ENCODE measurements at places on chromosomes 2 and 18.

- peak; percentile 30 for DNase-seq
These were observed 46.9 kb upstream of the GREB1L start for GRCh38 chr18:21194871-21195771.

GRCh38 chr2:221716426-221717303 lies 144.6 kb upstream of the EPHA4 start:
- peak; percentile 72 for DNase-seq

GRCh38 chr2:133690780-133691179 lies 122.5 kb upstream of the NCKAP5 start:
- DNase-seq: no peak

GRCh38 chr2:65727816-65728215 lies 295.4 kb upstream of the SPRED2 start:
- no peak for DNase-seq

DNA sequence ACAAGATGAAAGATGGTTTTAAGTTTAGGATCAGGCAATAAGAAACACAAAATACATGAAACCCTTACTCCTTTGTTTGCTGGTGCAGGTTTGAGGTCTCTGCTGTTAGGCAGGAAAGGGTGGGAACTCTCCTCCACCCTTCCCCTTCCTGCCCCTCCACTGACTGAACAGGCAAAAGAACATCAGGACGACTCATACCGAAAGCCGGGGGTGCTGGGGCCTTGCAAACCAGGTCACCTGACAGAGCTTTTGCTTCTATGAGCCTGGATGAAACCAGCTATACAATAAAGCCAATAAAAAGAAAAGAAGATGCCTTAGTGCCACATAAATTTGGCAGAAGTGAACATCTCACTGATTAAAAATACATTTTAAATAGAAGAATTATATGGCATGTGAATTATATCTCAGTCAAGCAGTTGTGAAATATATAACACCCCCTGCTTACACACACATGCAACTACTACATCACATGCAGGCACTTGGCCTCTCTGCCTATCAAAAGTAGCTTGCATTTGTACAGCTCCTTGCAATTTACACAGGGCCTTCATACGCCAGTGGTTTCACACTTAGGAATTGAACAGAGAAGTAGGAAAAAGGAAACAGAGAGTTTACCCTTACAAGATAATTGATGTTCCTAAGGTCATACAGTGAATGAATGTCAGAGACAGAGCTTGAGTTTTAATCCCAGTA lies 215.1 kb upstream of the TRIB2 start:
- DNase-seq: no peak

DNA sequence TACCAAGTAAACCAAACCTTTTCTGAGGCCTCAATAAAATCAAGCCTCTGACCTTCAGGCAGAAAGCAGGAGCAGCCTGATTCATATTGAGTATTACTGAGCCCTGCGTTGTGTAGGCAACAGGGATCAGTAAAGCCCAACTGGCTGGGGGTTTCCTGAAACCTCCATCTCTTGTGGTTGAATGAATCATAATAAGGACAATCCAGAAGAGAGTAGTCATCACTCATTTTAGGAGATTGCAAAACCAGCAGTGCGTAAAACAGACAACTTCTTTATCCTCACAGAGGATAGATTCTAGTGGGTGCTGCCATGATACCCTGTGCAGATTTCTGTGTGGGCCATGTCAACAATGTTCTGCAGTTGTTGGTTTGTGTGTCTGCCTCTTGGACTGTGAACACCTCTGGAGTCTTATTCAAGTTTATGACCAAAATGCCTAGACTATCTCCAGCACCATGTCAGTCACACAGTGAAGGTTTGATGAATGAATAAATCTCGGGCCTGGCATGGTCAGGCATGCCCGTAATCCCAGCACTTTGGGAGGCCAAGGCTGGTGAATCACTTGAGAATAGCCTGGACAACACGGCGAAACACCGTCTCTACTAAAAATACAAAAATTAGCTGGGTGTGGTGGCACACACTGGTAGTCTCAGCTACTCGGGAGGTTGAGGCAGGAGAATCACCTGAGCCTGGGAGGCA lies 51.8 kb upstream of the RAB27B start:
- DNase-seq: peak; percentile 99

GRCh38 chr2:191171286-191171685 lies 20.5 kb upstream of the STAT4 start:
- no peak for DNase-seq

DNA sequence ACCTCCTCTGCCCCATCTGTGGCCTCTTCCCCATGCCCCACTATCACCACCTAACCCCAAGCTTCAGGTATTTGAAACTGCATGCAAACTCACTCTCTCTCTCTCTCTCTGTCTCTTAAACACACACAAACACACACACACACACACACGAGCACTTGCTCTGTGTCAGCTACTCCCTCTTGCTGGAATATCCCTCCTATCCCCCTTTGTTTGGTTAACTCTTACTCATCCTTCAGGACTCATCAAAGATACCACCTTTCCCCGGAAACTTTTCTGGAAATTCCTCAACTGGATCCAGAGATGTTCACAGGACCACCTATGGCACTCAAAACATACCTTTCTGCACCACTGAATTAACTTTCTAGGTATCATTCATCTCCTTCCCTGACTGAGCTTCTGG lies 222.8 kb upstream of the TMEM200C start:
- DNase-seq: no peak

GRCh38 chr2:68719912-68720311 lies 14.7 kb upstream of the ARHGAP25 start:
- no peak for DNase-seq

GRCh38 chr2:3290655-3291054 lies 87.0 kb downstream of the EIPR1 start:
- no peak for DNase-seq

DNA sequence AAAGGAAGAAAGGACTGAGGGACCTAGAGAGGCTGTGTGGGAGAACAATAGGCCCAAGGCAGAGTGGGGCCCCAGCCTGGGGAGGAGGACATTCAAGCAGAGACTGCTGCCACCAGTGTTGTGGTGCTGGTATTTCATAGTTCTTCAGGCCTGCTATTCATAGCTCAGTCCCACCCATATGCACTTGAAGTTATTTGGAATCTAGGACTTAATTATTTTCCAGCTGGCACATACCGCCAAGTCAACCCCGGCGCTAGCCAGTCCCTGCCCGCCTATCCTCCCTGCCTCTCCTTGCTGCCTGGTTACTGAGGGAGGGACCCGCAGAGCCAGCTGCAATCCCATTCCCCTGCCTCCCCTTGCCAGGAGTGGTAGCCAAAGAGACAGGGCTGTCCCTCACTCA lies 141.2 kb downstream of the CABLES1 start:
- no peak for DNase-seq

- DNase-seq: no peak
These were observed 9.3 kb downstream of the TMEM198 start for GRCh38 chr2:219553168-219553417.

- peak; percentile 86 for DNase-seq
These were observed 249.7 kb upstream of the OSR1 start for GRCh38 chr2:19607931-19608771.

GRCh38 chr18:23629444-23629946 lies 33.2 kb downstream of the ANKRD29 start:
- DNase-seq: no peak

- DNase-seq: no peak
These were observed 97.0 kb upstream of the SLC35G4 start for GRCh38 chr18:11512096-11513025.

GRCh38 chr2:60556576-60557485 lies 3.4 kb upstream of the BCL11A start:
- no peak for DNase-seq

DNA sequence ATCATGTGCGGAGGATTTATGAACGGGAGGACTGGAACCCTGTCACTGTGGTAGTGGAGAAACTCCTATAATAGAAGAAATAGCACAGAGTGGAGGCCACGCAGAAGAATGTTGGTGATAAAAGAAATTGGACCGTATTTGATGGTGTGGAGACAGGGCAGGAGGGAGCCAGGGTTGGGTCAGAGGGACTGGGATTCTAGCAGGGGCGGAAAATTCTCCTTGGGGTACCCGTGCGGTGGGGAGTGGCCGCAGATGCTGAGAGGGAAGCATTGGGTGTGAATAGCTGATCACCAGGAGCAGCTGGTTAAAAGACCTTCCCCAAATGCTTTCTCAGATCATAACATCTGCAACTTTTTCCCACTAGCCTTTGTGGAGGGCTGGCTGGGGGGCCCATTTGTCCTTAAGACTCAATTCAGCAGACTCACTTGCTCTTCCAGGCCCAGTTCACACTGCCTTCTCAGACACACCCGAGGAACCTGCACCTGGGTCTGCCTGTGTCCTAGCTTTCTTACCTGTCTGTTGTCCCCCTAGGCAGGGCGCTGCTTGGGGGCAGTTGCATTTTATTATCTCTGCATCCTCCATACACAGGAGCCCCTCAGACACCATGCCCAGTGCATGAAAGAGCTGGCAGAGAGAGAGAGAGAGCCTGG lies 7.1 kb downstream of the SH3BP4 start:
- DNase-seq: no peak

DNA sequence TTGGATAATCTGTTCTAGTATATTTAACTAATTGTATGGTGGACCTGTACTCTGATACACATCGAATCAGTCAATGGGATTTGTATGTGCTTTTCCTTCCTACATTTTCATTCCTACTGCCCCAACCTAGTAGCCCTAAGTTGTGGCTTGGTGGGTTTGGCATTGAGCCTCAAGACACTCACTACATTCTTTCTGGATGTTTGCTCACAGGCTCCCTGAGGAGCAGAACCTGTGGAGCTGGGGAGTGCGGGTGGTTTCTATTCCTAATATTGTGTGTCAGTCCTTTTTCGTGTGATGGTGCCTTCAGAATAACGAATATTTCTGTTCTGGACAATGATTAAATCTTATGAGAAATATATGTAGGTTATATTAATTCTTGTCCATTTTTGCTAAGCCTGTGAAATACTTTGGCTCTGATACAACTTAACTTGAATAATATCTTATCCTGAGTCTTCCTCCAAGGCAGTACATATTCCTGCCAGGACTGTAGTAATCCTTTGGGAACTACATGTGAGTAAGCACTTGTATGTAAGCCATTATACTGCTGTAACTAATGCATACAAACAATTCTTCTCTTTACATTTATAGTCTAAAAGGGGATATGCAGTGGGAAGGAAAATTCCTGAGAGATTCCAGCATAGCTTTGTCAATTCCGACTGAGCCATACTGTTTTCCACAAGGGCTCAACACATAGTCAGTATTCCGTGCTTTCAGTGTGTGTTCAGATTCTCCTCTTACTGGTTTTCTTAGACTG lies 150.6 kb downstream of the AGPS start:
- DNase-seq: peak; percentile 65

- DNase-seq: no peak
These were observed 112.5 kb upstream of the OTOS start for GRCh38 chr2:240252872-240253511.

- no peak for DNase-seq
These were observed 14.3 kb upstream of the PTH2R start for GRCh38 chr2:208392300-208392699.

DNA sequence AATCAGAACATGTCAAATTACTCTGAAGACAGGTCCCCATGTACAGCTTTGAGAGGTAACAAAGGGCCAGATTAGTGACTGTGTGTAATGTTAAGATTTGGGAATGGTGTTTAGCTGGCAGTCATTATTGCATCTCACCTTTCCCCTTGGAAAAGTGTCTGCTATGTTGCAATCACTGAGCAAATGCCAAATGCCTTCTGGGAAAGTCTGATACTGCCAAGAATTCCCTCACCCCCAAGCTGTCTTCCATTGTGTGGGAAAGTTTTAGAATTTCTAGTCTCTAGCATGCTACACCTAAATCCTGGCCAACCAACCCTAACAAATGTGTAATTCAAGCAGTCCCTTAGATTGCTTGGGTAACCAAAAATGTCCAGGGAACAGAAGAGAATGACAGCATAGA lies 13.6 kb upstream of the PELI1 start:
- DNase-seq: no peak

- DNase-seq: no peak
These were observed 45.5 kb downstream of the EPAS1 start for GRCh38 chr2:46342566-46343315.

DNA sequence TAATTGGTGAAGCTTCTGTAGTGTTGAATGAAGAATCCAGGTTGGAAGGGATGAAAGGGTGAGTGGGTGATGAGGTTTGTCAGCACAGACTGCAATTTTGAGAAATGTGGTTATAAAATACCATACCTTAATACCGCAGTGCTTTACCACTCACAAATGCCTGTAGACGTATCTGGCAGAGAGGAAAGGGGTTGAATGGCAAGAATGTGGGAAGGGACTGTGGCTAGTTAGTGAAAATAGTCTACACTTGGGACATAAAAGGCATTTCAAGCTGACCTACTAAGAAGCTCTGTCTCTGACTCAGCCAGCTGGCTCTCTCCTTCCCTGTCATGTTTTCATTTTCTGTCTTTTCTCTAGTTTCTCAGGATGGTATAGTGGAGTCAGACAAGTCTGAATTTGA lies 25.1 kb downstream of the CDK15 start:
- DNase-seq: peak; percentile 61

GRCh38 chr2:159933727-159934049 lies 128.7 kb downstream of the PLA2R1 start:
- no peak for DNase-seq

GRCh38 chr2:88658326-88658725 lies 31.1 kb upstream of the EIF2AK3 start:
- DNase-seq: peak; percentile 77

GRCh38 chr2:226184540-226184939 lies 615.1 kb downstream of the IRS1 start:
- DNase-seq: no peak

Measured in stromal cell of bone marrow (primary cell).